ENCODE measurements at places on chromosomes 3 and 15. TPM values are rescaled to one million over a fixed set of nuclear protein-coding genes. Genes with fewer than 3 reads are reported as not detected.

The ADGRG7 gene
- total RNA-seq, result not detected

DNA sequence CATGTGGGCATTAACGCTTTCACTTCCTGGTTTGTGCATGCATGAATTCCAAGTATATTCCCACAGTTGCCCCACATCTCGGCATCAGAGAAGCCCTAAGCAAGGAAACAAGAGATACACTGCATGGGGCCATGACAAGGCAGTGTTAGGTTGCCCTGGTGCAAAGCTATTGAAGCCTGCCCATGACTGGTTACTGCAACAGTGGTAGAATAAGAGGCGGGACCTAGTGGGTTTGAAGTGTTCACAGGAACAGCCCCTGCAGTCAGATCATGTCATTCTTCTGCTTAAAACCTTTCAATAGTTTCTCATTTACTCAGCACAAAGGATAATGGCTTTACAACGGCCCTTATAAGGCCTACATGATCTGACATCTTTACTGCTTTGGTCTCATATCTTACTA is 80.9 kb upstream of the TOPAZ1 start:
- DNase-seq, result no peak

- DNase-seq, result no peak
Measured at GRCh38 chr3:46901061-46901460, 23.5 kb downstream of the PTH1R start.

The NDUFAF3 gene
- total RNA-seq, result 173 TPM

The MINDY2 gene
- total RNA-seq, result 35.8 TPM
